ENCODE measurements at places on chromosomes 6 and 20.

- no peak for DNase-seq
Observed at GRCh38 chr20:48999890-49000870, 45.9 kb upstream of the CSE1L start.

GRCh38 chr6:1461207-1461606 lies 71.8 kb downstream of the FOXF2 start:
- no peak for DNase-seq

DNA sequence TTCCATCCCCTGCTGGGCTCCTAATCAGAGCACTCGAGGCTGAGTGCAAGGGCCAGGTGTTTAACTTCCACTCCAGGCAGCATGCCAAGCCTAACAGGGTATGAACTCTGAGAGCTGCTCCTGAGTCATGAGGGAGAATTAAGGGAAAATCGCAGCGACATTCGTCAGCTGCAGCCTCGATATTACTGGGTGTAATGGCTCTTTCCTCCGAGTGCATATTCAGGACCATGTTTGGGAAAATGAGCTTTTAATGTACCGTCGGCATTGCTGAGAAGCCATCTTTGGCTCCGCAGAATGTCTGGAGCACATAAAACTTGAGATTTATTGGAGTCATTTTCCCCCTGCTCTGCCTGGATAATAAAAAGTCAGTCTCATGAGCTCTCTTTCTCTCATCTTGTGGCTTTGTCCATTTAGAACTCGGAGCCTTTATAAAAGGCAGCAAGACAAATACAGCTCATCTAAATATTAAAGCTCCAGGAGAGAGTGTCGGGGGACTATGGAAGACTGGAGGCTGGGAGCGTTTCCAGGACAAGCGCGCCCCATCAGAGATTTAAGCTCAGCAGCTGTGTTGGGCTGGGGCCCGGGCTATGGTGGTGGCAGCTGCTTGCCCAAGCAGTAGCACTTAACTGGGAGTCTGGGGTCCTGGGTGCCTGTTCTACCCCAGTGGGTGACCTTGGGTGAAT lies 103.7 kb downstream of the TOX2 start:
- DNase-seq, result peak; percentile 96

- no peak for DNase-seq
Observed at GRCh38 chr20:53044296-53044695, 72.1 kb downstream of the TSHZ2 start.

DNA sequence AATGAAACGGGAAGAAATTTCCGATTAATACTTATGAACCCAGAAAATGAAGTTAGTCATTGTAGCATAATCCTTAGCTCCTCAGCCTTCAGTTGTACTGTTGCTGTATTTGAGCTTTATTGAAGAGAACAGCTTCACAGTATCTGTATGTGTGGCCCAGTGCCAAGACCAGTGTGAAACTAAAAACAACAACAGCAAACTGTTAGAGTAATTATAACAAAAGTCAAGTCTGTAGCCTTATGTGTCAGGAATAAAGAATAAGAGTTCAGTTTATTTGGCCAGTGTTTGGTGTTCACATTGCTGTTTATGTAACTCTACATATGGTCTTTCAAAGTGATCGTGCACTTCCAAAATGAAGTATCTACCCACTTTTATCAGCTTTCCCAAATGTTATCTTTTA lies 70.9 kb downstream of the ARID1B start:
- no peak for DNase-seq

GRCh38 chr20:59605601-59606364 lies 1.4 kb downstream of the PHACTR3 start:
- DNase-seq, result no peak

- DNase-seq, result no peak
Observed at GRCh38 chr20:58701431-58702160, 9.0 kb downstream of the NPEPL1 start.

DNA sequence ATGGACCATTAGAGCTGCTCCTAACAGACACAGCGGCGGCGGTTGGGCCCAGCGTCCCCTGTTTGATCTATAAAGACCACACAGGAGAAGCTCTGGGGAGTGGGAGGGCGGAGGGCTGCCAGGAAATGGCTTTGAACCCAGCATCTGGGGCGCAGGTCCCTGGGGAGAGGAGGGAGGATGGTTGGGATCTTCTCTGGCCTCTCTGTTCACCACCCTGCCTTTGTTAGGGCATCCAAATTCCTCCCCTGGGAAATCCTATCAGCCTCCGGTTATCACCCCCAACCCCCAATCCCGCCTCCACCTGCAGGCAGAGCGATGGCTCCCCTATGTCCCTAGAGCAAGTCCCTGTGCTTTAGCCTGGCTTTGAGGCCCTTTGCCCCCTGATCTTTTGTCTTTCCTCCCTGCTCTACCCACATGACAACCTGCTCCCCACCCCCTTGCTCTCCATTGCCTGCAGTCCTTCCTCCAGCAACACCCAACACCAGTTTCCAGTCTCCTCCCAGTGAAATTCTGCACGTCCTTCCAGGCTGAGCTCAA lies 7.1 kb downstream of the XKR7 start:
- no peak for DNase-seq

DNA sequence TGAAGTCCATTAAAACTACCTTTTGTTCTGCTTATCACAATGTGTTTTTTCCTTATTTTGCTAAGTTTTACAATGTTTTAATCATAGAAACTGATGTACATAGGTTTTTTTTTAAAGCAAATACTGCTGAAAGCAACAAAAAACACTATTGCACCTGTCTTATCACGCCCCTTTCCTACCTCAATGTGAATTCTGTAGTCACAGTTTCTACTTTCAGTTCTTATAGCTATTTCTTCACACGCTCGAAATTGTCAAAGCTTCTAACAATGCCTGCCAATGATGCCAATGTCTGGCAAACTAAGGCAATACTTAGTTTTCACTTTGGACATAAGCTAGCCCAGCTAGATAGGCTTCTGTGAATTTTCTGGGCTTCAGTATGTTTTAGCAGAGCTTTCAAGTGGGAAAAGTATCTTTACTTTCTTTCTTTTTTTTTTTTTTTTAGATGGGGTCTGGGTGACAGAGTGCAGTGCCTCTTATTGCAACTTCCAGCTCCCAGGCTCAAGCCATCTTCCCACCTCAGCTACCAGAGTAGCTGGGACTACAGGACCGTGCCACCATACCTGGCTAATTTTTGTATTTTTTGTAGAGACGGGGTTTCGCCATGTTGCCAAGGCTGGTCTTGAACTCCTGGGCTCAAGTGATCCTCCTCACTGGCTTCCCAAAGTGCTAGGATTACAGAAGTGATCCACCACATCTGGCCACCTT lies 85.5 kb upstream of the HTR1B start:
- no peak for DNase-seq

DNA sequence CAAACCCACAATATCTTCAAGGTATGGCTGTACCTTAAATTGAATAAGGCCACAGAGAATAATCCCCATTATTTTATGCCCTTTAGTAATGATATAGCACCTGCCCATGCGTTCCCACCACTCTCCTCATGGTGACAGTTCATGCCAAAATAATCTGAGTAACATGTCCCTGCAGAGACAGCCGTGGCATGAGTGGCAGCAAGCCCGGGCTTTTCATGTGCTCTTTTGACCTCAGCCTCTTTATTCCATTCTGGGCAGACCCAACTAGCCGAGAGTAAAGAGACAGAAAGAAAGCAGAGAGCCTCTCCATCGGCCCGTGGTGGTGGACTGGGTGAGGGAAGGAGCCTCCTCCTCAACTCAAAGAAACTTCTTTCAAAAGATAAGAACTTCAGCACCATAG lies 19.9 kb upstream of the POPDC3 start:
- no peak for DNase-seq

DNA sequence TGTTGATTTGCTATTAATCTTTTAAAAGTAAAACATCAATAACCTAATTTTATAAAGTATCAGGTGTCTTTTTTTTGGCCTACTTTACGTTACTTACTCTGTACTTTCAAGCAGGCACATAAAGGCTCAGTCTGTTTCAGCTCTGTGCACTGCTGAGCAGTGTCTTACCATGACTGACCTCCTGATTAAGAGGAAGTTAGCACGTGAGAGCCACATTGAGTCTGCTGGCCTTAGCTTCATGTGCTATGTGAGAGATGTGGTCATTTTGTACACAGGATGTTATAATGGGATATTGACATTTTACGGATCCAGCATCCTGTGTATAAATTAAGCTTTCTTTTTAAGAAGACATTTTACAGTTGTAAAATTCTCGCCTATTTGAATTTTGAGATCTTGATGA lies 31.9 kb downstream of the ARID1B start:
- no peak for DNase-seq

GRCh38 chr20:33789109-33789857 lies 21.9 kb upstream of the CHMP4B start:
- no peak for DNase-seq

DNA sequence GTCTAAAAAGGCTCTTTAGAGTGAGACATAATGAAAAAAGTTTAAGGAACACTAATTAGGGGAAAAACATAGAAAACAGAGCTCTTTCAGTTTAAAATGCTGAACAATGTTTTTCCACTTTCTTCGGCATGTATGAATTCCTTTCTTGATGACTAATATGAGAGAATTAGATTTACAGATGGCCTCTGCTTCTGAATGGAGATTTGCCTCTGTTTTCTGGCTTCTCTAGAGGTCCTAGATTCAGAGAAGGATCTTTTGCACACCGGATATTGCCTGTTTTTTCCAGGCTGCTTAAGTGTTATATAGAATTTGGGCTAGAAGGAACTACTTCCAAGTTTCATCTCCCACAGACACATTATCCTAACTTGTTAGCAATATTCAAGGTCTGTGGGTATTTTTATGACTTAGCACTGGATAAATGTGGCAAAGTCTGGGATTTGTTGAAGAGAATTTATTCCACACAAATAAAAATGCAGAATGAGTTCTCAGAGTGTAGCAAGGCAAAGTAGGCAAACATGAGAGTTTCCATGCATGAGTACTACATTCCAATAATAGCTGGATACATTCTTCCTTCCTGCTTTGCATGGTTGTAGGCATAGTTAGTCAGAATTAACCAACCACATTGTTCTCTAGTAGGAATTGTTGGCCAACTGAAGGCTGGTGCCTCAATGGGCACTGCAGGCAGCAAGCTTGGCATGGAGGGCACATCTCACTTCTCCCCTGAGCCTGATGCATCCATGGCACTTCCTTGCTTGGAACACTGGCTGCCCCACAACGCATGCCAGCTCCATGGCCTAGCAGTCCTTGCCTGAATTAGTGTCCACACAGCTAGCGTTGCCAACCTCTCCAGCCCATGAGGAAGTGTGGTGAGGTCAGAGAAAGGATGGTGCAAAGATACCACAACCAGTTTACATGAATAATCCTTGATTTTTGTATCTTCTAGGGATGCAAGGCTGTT lies 224.2 kb downstream of the CLIC5 start:
- DNase-seq, result no peak
